Fibroblast of gingiva (primary cell): ENCODE measurements at places on chromosomes 16 and 17.

DNA sequence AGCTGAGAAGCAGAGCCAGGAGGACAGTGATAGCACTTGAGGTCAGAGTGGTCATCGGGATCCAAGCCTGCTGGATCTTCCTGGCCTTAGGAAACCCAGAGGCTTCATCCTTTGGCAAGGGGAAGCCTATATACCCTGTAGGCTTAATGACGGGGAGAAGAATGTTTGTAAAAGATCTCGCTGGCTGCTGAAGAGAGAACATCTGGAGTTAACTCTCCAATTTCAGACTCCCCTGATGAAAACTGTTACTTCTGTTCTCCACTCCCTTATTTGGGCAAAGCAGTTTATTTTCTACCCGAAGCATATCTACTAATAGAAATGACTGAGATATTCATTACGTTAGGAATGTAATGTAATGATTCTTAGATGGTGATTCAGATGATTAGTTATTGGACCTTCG, 487.0 kb downstream of the CDH13 start:
- DNase-seq, result peak; percentile 22

DNA sequence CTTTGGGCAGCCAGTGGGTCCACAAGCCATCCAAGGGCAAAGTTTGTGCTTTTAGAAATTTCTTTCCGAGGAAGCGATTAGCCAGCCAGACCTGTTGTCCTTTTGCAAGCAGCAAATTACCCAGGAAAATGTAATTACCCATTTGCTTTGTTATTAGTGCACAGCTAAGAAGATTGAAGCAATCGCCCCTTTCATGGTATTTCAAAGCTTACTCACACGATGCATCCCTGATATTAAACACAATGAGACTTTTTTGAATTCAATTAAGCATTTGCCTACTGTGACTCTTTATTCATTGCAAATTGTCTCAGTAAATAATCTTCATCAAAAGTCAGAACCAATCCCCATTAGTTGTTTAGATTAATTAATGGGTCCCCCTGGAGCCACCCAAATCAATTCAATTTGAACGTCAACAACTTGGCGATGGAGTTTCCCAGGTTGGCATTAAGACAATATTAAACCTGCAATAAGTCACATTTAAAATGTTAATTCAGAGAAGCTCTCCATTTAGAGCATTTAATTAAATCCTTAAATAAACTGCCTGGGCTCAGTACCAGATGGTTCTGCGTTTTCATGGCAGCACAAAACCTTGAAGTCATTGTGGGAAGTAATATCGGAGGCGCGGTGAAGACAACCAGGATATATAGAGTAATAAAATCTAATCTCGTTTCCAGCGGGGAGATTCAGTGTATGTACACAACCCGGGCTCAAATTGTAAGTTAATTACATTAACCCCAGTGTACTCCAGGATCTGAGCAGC, 366.2 kb upstream of the TNRC6C start:
- no peak for DNase-seq

- DNase-seq, result peak; percentile 70
Observed at GRCh38 chr16:4309833-4310266, 6.0 kb upstream of the GLIS2 start.

- no peak for DNase-seq
Observed at GRCh38 chr17:49498029-49498615, 3.0 kb downstream of the NGFR start.

DNA sequence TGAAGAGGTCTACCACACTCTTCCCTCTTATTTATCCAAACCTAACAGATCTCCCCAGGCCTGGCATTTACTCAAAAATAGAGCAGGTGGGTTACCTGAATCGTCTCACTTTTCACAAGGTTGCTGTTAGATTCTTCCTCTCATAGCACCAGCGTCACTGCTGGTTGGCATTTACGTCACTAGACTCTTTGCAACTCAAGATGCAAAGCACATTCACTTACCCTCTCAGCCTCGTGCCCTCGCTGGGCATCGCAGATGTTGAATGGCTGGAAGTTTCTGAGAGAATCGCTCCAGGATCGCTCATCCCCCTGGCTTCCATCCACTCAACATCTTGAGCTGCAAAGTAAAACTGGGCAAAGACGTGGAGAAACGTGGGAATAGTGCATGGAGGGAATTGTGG, 21.9 kb downstream of the GSG1L start:
- no peak for DNase-seq

GRCh38 chr16:21526923-21527807, 72.2 kb upstream of the METTL9 start:
- no peak for DNase-seq

GRCh38 chr16:48334325-48334724, 50.9 kb downstream of the SIAH1 start:
- no peak for DNase-seq

GRCh38 chr16:48129926-48130325, 25.9 kb downstream of the ABCC12 start:
- no peak for DNase-seq

DNA sequence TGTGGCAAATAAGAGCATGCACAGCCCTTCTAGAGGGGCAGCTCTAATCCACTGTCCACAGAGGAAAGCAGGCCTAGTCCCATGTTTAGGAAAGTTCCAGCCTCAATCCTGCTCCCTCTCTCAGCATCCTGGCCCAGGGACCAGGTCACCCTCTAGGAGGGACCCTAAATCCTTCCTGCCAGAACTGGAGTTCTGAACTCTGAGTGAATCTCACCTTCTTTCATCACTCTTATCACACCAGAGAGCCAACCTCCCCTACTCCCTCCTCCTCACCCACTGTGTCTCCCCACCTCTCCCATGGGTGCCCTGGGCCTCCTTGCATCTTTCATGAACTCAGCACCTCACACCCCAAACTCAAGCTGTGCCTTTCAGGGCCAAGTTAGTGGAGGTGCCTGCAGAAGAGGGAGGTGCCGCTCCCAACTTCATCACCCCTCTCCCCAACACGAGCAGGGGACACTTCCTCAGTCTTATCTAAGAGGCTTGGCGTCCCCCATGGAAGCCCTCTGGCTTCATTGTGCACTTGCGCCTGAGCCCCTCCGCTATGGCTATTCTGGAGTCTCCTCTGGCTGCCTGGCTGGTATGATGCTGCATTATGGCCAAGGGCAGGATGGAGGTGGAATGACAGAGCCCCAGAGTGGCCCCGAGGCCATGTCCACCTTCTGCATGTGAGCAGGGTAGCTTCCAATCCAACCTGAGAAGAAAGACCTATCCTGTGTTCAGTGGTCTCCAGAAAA, 31.7 kb downstream of the PIK3R6 start:
- no peak for DNase-seq

DNA sequence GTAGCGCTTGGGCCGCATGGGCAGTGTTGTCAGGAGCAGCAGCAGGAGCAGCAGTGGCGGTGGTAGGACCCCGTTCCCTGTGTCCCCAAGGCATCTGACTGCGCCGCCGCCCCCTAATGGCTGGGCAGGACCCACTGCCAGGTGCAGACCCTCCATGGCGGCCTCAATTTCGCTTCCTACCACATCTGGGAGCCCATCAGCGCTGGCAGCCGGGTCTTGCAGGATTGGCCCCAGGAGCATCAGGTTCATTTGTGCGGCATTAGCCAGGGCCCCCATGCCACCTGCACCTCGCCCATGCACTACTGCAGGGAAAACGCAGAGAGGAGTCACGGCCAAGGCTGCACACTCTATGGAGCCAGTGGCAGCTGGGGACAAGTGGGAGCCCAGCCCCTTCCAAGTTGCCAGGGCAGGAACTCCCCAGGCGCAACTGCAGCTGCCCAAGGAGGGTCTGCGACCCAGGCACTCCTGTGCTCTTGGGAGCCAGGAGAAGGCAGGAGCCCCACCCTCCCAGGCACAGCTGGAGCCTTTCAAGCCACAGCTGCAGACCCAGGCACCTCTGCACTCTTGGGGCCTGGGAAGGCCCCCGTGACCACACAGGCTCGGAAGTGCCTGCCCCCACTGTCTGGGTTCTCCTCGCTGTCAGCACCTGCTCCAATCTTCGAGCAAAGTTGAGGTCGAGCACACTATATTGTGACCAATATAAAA, 594.2 kb downstream of the KCNJ18 start:
- no peak for DNase-seq

GRCh38 chr17:60416368-60416925, 5.8 kb upstream of the CHCT1 start:
- no peak for DNase-seq

DNA sequence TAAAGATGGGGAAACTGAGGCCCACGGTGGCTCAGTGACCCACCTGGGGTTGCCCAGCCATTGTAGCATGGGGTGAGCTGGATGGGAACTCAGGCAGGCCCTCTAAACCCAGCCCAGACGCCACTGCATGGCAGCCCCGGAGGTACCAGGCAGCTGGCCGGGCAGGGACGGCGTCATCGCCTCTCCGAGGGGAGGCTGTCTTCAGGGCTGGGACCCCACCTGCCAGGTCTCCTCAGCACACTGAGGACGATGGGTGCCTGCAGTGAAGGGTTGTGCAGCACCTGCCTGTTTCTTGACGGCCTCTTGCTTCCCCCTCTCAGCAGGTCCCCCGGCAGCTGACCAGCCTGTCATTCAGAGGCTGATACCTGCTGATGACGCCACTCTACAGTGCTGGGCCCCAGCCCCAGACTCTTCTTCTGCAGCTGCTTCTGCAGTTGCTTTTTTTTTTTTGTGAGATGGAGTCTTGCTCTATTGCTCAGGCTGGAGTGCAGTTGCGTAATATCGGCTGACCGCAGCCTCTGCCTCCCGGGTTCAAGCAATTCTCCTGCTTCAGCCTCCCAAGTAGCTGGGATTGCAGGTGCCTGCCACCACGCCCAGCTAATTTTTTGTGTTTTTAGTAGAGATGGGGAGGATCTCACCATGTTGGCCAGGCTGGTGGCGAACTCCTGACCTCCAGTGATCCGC, 24.7 kb downstream of the RNF213 start:
- no peak for DNase-seq

DNA sequence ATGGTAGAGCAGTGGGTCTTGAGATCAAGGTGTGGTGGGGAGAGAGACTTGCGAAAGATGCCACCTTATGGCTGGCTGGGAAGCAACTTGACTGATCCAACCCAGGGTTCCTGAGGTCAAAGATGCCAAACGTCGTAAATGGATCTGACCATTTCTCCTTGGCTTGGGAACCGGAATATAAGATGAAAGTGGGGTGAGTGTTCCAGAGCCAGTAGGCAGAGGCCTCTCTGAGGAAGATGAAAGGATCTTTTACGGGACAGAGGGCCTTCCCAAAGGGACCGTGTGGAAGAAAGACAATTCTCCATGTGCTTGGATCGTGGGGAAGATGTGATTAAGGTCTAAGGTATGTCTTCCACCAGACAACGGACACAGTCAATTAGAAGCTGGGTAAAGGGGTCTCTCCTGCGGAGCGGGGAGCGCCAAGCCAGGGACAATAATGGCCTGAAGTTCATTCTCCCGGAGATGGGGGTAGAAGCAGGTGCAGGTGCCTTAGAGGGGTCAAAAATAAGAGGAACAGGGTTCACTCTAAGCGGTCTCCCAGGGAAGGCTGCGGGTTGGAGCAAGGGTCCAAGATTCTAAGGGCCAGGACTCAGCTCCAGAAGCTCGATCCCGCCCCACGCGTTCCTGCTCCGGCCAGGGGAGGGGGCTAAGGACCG, 800 bp downstream of the FXR2 start:
- no peak for DNase-seq

- no peak for DNase-seq
Observed at GRCh38 chr17:19271780-19272357, 34.7 kb downstream of the EPN2 start.

DNA sequence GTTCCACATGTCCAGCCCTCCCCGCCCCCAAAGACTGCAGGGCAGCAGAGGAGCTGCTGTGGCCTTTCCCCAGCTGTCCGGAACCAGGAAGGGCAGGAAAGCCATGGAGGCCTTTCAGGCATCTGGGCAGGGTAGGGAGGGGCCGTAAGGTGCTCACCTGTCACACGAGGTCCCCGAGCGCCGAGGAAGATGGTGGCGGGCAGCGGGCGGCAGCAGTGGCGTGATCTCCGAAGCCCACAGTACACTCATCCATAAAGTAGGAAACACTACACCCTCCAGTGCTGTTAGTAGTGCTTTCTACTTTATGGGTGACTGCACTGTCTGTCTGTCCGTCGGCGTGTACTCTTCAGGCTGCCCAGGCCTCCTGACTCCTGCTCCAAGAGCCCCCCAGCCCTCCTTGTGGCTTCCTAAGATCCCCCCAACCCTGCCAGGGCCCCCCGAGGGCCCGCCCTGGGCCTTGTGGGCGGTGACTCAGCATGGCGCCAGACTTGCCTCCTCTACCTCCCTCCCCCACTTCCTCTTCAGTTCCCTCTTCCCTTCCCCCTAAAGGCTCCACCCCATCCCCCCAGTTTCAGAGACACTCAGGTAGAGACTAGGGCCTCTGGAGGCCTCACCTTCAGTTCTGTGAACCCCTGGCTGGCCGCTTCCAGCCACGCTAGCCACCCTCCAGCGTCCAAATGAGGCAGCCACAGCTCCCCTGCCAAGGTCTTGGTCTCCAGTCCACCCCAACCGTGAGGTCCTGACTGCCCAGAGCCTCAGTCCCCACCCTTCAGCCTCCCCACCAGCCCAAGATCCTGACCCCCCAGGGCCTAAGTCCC, 2.6 kb upstream of the TSPOAP1 start:
- no peak for DNase-seq

DNA sequence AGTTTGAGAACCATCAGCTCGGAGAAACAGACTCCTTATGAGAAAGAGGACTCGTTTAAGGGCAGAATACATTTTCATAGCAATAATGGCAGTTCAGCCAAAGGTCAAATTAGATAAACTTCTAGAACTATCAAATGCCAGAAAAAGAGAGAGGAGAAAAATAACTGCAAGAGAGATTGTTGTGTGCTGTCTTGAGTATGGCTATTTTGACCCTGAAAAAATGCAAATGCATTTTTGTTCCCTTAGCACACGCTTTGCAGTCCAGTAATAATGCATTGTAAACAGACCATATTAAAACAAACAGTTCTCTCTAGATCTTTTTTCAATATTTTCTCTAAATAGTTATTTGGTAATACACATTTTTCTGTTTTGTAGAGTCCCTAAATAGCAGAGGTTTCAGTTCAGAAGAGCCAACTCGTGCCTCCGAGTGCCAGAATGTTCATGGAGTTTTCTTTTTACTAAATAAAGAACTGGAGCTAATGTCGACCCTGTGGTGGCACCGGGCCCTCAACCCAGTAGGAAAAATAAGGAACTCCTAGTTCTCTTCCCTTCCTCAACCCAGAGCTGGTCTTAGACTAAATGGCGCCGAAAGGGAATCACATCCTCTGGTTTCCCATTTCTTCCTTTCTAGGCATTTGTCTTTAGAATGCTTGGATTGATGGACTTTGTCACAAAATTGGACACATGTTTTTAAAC, 298.0 kb downstream of the MAP2K4 start:
- DNase-seq, result peak; percentile 21

DNA sequence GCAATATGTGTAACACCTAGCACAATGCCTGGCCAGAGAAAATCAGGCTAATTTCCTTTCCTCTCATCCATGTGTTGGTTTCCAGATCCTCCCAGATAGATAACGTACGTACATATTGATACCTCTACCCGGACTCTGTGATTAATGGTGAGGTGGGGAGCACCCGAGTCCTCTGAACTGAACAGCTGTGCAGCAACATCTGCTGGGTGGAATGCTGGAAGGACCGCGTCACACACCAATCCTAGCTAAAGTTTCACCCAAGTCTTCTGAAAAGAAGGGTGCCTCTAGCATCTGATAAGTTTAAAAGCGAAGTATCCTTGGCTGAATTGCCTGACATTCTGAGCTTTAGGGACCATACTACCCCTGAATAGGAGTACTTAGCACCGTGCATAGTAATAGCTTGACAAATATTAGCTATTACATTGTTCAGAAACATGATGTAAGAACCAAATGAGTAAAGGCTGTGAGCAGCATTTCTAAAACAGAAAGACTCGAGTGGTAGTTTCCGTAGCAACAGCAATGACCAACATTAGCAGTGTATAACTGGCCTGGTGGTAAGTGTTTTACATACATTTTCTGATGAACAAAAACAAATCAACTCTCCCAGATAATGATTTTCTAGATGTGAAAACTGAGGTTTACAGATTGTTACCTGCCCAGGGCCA, 91.4 kb downstream of the SYCE1L start:
- DNase-seq, result peak; percentile 14
